ENCODE measurements at places on chromosomes 4 and X.

GRCh38 chr4:89469930-89470375 lies 162.4 kb upstream of the GPRIN3 start:
- DNase-seq: no peak

GRCh38 chr4:139550724-139551429 lies 5.1 kb downstream of the SETD7 start:
- no peak for DNase-seq

GRCh38 chr4:6779667-6780565 lies 2.6 kb upstream of the KIAA0232 start:
- no peak for DNase-seq

GRCh38 chr4:11585506-11585905 lies 156.8 kb upstream of the HS3ST1 start:
- no peak for DNase-seq

GRCh38 chrX:20374900-20375438 lies 108.3 kb upstream of the RPS6KA3 start:
- no peak for DNase-seq

GRCh38 chr4:86531440-86531839 lies 62.7 kb upstream of the PTPN13 start:
- DNase-seq: no peak

DNA sequence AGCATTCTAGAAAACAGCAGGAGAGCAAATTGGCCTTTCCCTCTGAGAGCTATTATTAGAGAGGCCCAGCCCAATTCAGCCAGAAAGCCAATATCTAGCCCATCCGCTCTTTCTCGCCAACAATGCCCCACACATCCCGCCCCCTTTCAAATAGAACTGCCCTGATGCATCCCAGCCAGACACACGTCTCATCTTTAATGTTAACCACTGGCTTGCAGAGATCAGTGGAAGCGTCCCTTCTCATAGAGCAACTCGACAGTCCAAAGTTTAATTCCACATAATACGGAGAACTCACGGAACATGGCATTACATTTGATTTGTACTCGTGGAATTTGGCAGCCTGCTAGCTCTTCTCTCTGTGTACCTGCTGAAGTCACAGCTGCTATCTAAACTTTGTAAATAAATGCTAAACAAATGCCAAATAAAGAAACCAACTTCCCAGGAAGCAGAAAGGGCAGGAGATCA lies 304.4 kb downstream of the DHX15 start:
- DNase-seq: no peak

- no peak for DNase-seq
These were observed 134.9 kb upstream of the LEF1 start for GRCh38 chr4:108303488-108304177.

- peak; percentile 41 for DNase-seq
These were observed 31.0 kb upstream of the TLR3 start for GRCh38 chr4:186037692-186038658.

GRCh38 chr4:41887821-41888686 lies 47.2 kb upstream of the TMEM33 start:
- no peak for DNase-seq

- no peak for DNase-seq
These were observed 191.4 kb downstream of the TSPAN5 start for GRCh38 chr4:98466868-98467599.

- no peak for DNase-seq
These were observed 600.9 kb upstream of the DIPK2B start for GRCh38 chrX:45801554-45801953.

- no peak for DNase-seq
These were observed 1.2 kb downstream of the ARHGAP6 start for GRCh38 chrX:11664211-11665167.

- no peak for DNase-seq
These were observed 566.4 kb downstream of the PPARGC1A start for GRCh38 chr4:23323436-23323835.

GRCh38 chrX:44997888-44998287 lies 124.9 kb downstream of the KDM6A start:
- no peak for DNase-seq

DNA sequence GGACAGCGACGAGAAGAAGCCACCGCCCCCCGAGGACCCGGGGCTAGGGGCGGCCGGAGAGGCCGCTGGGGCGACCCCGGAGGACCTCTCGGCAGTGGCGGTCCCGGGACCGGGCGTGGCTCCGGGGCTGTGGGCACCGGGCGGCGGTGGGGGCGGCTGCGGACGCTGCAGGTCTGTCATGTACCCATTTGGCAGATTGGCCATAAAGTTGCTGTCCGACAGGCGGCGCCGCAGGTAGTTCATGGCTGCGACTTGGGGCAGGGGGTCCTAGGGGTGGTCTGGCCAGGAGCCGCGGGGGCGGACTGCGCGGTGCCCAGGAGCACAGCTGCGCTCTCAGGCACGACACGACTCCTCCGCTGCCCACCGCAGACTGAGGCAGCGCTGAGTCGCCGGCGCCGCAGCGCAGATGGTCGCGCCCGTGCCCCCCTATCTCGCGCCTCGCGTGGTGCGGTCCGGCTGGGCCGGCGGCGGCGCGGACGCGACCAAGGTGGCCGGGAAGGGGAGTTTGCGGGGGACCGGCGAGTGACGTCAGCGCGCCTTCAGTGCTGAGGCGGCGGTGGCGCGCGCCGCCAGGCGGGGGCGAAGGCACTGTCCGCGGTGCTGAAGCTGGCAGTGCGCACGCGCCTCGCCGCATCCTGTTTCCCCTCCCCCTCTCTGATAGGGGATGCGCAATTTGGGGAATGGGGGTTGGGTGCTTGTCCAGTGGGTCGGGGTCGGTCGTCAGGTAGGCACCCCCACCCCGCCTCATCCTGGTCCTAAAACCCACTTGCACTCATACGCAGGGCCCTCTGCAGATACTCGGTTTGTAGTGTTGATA lies at the start of gene SYN1:
Gene SYN1 (minus strand): TSS at position 372 of the 817 bp plus-strand sequence. CDS start 129 bp downstream, at position 243.
- DNase-seq: peak; percentile 68

GRCh38 chrX:3678328-3678727 lies 35.1 kb downstream of the PRKX start:
- DNase-seq: no peak

DNA sequence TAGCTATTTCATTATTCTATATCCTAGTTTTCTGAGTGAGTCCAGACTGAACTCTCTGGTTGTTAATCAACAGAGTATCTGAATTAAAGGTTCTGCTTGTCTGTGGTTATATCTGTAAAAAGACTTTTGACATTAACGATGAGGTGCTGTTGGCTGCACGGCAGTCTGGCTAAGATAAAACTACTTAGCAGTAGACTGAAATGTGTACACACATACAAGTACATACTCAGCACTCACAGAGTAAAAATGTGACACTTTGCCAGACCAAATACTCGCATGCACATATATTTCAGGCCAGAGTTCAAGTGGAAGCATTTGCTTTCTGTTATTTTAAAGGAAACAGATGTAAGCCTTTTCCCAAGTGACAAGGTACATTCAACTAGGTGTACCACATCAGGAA lies 80.5 kb downstream of the PRDM5 start:
- DNase-seq: no peak

- DNase-seq: no peak
These were observed 1.8 kb upstream of the PPEF2 start for GRCh38 chr4:75904076-75904475.

GRCh38 chrX:45824471-45824870 lies 623.8 kb upstream of the DIPK2B start:
- DNase-seq: no peak

DNA sequence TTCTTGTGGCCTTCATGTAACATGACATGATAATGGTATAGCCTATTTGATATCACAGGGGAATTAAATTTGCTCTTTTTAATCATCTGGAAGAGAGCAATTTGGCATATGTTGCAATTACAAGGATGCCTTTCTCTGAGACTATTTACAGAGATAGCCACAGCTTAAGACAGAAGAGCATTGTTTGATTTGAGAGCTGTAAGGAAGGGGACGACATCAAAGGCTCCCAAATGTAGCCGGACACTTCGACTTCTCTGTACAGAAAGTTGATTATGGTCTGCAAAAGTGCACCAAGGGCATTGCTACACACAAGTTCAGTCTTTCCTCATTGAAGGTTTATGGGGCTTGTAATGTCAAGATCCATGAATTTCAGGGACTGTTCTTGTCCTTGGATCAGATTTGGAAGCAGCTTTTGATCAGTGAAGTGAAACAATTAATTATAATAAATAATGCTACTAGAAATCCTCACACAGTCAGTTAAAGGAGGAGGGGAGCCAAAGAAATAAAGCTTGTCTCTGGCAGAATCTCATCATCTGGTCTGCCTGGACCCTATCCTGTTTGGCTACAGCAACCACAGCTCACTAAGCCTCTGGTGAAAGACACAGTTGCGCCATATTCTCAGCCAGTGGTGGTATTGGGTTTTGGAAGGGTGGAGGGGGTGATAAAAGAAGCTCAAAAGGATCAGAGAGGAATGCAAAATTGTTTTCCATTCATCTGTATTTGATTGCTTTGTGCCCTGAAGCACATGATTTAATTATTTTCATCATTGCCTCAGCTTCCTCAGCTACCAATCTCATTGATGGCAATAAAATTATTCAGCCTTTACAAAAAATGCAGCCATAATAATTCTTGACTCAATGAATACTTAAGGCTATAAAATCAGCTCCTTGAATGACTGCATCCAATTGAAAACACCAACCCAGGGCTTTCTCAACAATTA lies 654.3 kb upstream of the LCORL start:
- no peak for DNase-seq

DNA sequence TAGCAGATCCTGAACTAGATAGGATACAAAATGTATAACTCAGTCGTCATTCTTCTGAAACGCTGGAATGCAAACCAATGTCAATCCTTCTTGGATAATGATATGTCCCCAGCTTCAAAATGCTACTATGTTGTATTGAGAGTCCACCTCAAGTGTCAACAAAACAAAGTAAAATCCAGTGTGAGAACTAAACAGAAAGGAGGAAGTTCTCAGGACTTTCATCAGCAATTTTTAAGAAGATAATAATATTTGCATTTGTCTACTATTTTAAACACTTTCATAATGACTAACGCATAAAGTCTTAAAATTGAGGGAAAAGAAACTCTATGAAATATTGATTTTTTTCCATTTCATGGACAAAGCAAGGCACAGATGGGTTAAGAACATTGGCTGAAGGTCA lies 36.3 kb downstream of the SOD3 start:
- no peak for DNase-seq

DNA sequence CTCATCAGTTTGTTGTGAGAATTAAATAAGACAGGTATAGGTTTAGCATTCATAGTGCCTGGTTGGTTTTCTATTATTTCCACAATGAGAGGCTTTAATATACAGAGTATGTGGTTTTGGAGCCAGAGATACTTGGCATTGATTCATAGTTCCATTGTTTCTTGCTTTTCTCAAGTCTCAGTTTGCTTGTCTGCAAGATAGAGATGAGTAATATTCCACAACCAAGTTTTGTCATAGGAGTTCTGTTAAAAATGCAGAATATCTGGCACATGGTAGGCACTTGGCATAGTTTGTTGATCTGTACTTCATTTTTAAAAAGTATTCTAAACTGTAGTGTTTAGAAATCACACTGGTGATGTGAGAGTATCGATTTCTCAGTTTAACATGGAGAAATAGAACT lies 37.5 kb upstream of the EDA2R start:
- DNase-seq: no peak

DNA sequence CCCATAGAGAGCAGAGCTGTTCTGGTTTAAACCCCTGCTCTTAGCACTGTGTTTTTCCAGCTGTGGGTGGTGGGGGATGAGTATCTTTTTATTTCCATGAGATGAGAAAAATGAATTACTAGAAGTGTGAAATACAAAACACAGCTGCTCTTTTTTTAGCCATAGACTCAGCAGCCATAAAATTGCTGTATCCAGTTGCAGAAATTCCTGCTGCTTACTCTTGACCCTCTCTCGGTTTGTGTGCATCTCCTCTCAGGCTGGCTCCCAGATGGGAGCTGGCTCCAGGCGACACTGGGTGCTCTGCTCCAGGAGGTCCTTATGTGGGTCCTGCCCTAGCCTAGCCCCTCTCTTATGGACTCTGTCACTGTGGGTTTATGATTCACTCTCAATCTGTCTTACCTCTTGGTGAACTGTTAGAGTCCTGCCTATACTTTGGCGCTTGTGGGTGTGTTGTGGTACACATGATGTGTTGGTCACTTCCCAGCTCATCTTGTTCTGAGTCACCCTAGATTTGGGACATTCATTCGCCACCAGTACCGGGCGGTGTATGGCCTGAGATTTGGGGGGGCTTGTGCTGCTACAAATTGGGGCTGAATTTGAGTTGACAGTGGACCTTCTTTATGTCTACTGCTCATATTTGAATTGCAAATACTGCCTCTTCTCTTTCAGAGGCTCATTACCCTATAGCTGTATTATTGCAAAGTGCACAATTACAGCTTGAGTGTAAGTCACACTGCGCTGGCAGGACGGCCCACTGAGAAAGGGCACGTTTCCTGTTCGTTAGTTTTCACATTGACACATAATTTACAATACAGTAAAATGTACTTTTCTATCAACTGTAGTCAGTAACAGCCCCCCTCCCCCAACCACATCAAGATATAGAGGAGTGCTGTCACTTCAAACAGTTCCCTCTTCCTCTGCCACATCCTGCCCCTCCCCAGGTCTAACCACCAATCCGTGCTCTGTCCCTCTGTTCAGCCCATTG lies 46.9 kb upstream of the MSANTD1 start:
- DNase-seq: no peak

DNA sequence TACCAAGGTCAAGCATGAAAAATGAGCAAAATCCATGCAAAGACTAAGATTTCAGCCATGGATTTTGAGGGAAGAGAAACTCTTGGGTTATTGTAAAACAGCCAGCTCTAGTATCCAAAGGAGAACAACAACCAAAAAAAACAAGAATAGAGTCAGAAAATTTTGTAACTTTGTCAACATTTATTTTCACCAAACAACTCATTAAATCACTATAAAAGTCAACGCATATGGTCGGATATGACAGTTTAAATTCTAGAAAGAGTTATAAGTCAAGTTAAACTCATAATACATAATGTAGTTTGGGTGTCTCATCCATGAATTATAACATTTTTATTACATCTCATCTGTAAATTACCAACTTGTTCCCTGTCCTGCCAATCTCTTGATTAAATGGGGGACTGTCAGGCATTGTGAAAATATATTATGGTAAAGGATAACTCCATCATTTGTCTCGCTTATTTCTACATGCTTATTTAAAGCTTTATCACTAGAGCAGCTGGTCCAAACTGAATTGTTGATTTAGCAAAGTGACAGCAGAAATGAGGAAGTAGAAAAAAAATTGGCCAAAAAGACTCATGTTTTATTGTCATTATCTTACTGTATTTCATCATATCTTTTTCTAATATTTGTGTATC lies 224.8 kb upstream of the NOCT start:
- DNase-seq: no peak

DNA sequence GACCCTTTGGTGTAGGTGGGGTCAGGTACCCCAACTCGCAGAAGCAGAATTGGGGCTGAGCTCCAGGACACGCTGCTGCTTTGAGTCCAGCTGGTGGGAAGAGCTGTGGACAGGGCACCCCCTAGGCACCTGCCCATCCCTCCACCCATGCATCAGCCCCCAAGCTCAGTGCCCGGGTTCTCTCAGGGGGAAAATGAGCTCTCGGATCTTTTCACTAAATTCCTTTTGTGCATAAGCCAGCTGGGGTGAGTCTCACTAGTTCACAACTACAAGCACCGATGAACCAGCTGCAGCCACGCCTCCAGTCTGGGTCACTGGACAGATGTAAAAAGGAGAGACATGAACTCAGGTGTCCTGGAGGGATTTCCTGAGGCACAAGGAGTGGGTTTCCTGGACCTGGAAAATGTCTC lies 286.8 kb downstream of the CRLF2 start:
- no peak for DNase-seq
